ENCODE measurements at places on chromosomes 7 and 10. TPM values are rescaled to one million over a fixed set of nuclear protein-coding genes. Genes with fewer than 3 reads are reported as not detected.

SUMF2 gene
- total RNA-seq = 149 TPM

AKR1D1 gene
- total RNA-seq = not detected

NXPH1 gene
- total RNA-seq = not detected

GSTO2 gene
- 50.1 TPM for total RNA-seq

VPS26A gene
- total RNA-seq = 21.1 TPM

LBX1 gene
- not detected for total RNA-seq

Data from hair follicular keratinocyte (primary cell).